OCI-M1 (cell line): ENCODE measurements at places on chromosomes 3 and 15.

DNA sequence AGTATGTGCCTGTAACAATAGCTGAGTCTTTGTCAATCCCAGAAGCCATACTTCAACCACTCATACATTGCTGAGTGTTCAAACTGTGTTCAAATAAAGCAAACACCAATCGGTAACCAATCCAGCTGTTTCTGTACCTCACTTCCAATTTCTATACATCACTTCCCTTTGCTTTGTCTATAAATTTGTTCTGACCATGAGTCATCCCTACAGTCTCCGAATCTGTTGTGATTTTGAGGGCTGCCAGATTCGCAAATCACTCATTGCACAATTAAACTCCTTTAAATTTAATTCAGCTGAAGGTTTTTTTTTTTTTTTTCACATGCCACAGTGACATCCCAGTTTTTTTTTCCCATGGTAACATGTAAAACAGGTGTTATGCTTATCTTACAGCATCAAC, 870.3 kb downstream of the NAALADL2 start:
- DNase-seq = no peak

DNA sequence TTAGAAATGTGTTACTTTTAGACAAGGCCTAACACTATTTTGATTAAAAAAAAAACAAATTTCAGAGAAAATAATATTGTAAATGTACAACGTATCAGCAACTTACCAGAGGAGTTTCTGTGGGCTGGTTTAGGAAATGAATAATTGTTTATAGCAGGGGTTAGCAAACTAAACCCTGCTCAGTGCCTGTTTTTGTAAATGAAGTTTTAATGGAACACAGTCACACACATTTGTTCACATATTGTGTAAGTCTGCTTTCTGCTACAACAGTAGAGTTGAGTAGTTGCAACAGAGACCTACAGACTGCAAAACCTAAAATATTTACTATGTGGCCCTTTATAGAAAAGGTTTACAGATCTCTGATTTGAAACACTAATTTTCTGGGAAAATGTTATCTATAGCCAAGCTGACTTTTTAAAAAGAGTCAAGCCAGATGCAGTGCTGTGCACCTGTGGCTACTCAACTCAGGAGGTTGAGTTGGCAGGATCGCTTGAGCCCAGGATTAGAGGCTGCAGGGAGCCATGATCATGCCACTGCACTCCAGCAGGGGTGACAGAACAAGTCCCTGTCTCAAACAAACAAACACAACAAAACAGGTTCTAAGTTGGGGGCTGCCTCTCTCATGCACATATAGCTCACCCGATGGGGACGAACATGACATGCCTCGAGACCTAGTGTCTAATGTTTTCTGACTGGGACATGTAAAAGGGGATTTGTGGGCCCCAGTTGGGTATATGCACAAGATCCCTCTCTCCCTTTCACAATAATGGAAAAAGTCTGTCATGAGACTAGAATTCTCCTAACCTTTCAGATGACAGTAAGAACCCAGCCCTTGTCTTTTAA, 182.5 kb downstream of the TNIK start:
- DNase-seq = no peak

- DNase-seq = no peak
Observed at GRCh38 chr15:25713736-25714537, 149.2 kb downstream of the ATP10A start.

DNA sequence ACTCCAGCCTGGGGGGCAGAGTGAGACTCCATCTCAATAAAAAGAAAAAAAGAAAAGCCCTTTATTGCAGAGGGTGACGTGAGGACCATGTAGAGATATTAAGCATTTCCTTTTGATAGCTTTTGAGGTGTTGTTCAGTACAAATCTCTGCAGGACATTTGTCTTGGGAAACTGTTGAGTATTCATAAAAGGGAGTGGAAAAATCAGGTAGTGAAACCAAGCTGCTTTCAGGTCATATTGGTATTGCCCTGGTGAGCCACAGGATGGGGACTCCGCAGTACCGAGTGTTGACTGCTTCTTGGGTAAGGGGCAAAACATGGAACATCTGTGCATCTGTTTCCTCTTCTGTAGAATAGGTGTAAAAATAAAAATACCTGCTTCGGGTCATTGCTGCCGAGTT, 9.9 kb downstream of the ITPR1 start:
- DNase-seq = no peak

GRCh38 chr3:17935222-17935621, 192.8 kb upstream of the TBC1D5 start:
- DNase-seq = no peak

DNA sequence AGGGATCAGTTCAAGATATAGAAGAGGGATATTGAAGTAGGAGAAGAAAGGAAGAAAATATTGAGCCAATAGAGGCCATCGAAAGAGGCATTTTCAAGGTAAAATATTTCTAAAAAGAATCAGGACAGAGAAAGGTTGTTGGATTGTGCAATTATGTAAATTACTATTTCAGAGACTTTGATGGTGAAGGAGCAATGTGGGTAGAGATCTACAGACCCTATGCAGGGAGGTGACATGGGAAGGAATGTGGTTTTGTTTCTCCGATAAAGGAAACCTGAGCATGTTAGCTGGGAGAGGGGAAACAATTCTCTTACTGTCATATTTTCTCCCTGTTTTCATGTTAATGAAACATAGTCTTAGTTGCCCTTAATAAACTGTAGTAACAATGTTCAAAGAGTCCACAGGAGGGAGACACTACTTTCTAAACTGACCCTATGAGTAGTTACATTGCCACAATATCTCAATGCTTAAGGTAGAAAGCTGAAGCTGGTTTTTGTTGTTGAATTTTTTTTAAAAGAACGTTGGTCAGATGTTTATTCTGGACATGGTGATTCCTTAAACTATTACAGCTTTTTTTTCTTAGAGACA, 133.3 kb downstream of the GRM7 start:
- DNase-seq = peak; percentile 53

GRCh38 chr3:134350861-134351311, 23.4 kb downstream of the AMOTL2 start:
- DNase-seq = no peak

DNA sequence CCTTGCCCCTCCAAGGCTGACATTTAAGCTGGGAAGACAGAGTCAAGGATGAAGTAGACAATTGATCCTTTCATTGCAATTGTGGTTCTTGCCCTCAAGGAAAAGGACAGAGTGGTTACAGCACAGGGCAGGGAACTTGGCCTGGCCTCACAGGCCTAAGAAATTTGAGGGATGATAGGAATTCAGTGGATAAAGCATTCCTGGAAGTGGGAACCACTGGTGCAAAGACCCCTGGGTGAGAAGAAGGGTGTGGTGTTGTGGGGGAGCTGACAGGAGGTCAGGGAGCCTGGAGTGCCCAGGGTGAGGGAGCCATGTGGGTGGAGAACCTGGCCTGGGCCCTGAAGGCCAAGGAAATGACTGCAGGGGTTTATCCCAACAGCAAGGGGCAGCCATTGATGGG, 287.4 kb downstream of the UACA start:
- no peak for DNase-seq

- no peak for DNase-seq
Observed at GRCh38 chr3:105022813-105023212, 343.9 kb upstream of the ALCAM start.

GRCh38 chr15:92616621-92617548, 38.7 kb downstream of the FAM174B start:
- DNase-seq = no peak

GRCh38 chr15:68699881-68700454, 120.7 kb downstream of the ANP32A start:
- no peak for DNase-seq

DNA sequence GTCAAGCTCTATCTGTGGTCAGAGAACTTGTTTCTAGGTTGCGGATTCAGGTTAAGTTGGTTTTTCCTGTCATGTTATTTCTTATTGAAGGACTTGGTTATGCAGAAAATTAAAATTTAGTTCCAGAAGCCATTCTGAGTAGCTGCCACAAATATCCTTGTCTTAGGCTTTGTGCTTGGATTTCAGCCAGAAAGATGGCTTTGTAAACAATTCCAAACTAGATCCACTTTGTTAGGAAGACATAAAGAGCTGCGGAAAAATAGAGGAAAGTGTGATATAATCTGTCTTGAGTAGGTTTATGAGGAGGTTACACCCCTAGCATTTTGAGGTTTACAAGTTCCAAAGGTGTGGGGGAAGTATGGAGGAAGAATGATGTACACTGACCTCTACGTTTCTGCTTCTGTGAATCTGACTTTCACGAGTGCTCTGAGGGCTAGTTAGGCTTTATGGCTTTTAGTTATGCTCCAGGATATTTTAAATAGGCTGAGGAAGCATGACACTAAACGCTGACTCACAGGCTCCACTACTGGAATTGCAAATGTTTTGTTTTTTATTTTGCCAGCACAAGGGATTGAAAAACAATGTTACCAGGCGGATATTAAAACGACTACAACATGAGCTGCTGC, 46.3 kb upstream of the UTS2B start:
- no peak for DNase-seq

DNA sequence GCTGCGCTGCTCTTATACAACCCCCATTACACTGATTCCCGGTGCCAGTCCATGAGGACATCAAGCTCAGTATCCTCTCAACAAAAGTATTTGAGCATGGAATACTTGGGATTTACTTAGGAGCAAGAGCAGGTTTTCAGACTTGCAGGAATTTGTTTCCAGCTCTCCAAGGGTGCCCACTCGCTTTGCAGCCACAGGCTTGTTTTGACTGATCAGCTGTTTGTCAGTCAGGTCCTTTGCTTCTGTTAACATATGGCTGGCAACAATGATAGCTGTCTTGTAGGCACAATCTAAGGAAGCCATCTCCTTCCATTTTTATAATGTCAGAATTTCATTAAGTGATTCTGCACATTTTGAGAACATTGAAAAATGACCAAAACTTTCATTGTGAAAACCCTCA, 38.2 kb upstream of the MCF2L2 start:
- no peak for DNase-seq

GRCh38 chr3:32862247-32862935, 44.6 kb downstream of the TRIM71 start:
- DNase-seq = no peak

DNA sequence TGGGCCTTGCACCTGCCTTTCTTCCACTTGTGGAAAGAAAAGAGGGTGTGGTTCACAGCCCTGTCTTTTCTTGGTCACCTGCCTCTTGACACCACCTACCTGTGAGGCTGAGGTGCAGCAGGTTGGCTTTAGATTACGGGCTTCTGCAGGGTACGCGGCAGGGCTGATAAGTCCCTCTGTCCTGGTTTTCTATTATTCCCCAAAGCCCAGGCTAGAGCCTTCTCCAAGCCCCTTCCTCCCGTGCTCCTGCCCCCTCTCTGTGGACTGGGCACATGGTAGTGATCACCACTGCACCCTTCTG, 44.8 kb upstream of the HACD2 start:
- no peak for DNase-seq

DNA sequence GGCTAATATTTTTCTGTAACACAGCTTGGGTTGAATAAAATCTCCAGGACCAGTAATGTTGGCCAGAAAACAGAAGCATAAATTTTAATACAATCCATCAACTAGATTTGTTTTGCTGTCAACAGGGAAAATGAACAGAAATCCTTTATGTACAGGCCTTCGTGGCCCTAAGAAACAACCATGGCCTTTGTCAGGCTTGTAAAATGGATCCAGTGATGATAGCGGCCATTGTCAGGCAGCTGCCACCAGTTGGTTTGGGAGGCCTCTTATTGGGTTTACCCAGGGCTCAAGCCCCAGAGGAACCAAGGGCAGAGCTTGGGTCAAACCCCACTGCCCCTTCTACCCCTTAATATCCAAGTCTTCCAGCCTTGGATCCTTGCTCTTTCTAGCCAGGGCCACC, 5.6 kb upstream of the FYCO1 start:
- no peak for DNase-seq

DNA sequence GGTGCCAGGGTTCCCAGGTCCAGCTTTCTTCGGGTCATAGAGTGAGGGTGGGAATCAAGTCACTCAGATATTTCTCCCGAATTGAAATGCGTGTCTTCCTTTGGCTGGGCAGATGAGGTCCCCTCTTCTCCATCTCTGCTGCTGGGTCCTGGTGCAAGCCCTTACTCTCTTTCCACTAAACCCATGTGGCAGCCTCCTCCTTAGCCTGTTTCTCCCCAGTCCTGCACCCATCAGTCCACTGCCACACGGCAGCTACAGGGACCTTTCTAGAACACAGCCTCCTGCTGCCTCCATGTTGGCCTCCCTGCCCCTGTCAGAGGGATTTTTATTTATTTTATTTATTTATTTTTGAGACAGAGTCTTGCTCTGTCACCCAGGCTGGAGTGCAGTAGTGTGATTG, 237.4 kb upstream of the CTDSPL start:
- DNase-seq = no peak

- no peak for DNase-seq
Observed at GRCh38 chr3:173465898-173466678, 68.5 kb downstream of the NLGN1 start.

GRCh38 chr15:42084465-42085235, 9.7 kb downstream of the PLA2G4D start:
- peak; percentile 75 for DNase-seq

DNA sequence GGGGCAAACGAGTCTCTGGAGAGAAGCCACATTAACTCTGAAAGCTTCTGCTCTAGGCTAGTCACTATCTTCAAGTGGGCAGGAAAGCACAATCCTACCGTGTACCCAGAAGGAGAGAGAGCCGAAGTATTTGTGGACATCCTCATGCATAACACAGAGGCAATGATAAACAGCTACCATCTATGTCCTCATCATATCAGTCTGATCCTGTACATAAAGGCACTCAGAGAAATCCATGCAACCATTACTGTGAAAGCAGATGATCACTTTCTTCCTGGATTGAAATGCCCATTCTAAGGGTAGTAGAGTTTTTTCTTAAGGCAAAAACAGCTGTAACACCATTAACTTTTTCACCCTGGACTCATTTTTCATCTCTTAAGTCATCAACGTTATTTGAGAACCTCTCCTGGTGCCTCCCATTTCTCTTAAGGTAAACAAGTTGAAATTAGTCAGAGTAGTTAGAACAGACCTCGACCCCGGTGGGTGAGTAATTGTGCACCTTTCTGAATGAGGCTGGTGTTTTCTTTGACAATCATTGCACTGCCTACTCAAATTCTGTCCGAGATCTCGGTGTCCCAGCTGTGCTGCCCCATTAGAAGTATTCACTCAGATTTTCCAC, 327.4 kb downstream of the SHQ1 start:
- DNase-seq = no peak

DNA sequence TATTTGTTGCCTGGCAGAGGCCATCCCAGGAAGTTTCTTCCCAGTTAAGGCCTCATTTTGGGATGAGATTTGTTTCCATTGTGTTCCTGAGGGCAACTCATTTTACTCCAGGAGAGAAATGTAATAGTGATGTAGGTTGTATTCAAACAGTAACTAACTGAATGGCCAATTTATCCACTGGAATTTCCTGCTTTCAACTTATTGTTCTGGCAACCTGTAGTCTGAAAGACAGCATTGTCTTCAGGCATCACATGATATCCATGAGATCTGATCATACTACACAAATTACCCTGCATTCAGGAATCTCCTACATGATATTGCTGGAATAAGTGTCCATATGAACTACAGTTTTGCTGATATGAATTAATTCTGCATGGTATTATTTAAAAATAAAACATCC, 79.5 kb upstream of the FGF7 start:
- no peak for DNase-seq

GRCh38 chr3:152719264-152719663, 115.7 kb upstream of the P2RY1 start:
- DNase-seq = peak; percentile 58
